ENCODE measurements at places on chromosomes 12 and 14.

GRCh38 chr12:71655495-71655894, 8.2 kb downstream of the ZFC3H1 start:
- DNase-seq: no peak

- no peak for DNase-seq
Measured at GRCh38 chr12:122866379-122866778, 29.5 kb downstream of the VPS37B start.

- no peak for DNase-seq
Measured at GRCh38 chr12:116333402-116333801, 55.9 kb upstream of the MED13L start.

GRCh38 chr14:59313144-59313651, 124.7 kb downstream of the DAAM1 start:
- no peak for DNase-seq

- no peak for DNase-seq
Measured at GRCh38 chr12:58000499-58000898, 59.1 kb downstream of the ATP23 start.

- DNase-seq: no peak
Measured at GRCh38 chr12:18217966-18218365, 43.4 kb upstream of the PIK3C2G start.

- DNase-seq: no peak
Measured at GRCh38 chr14:22820731-22821130, 5.5 kb upstream of the SLC7A7 start.

DNA sequence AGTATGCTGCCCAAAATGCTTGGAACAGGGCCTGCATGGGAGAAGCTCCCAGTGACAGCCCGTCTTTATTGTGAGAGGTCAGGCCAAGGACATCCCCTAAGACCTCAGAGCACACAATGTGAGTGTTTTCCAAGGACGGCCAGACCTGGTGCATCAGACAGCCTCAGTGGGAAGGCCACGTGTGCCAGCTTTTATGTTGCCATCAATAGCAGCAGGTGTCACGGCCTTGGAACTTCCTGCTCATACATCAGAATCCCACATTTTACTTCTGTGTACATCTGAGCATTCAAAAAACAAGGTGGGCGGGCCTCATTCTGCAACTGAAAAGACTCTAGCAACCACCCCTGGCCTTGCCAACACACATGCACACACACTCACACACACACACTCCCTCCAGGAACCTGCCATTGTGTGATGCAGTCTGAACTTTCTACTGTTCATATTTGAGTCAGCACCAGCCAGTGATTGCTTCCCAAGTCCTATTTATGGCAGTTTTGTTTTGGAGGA, 753.1 kb upstream of the TBX3 start:
- no peak for DNase-seq

DNA sequence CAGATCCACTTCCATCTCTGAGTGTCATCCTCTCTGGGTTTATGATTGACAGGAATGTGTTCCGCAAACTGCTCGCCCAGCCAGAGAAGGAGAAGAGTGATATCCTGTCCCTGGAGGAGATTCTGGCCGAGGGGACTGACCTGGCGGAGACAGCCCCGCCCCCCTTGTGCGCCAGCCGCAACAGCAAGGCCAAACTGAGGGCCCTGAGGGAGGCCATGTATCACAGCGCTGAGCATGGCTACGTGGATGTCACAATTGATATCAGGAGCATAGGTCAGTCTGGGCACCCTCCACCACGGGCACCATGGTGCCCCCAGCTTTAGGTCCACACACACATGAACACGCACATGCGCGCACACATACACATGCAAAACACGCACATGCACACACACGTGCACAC, 67.5 kb upstream of the PWP1 start:
- DNase-seq: no peak

- DNase-seq: no peak
Measured at GRCh38 chr14:102760496-102761193, 16.6 kb upstream of the TRAF3 start.

DNA sequence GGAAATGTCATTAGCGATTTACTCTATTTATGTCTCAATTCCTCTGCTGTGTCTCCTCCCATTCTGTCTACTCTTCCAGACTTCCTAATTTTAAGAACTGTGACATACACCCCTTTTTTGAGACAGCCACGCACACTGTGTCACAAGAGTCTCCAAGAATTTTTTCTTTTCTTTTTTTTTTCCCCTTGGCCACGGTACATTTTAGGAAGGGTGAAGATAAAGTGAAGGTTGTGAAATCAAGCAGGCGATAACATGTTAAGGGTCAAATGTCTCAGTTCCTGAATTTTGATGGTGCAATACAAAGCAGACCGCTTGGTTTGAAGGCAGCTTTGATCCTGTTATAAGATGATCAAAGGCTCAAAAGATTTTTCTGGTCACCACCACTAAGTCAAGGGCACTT, 4.3 kb downstream of the OLR1 start:
- DNase-seq: no peak

- peak; percentile 85 for DNase-seq
Measured at GRCh38 chr12:100375038-100375735, 18.3 kb downstream of the SLC17A8 start.

GRCh38 chr14:103362780-103363179, 22.4 kb upstream of the MARK3 start:
- no peak for DNase-seq

GRCh38 chr14:104863131-104863862, 1.8 kb upstream of the CEP170B start:
- DNase-seq: peak; percentile 13

DNA sequence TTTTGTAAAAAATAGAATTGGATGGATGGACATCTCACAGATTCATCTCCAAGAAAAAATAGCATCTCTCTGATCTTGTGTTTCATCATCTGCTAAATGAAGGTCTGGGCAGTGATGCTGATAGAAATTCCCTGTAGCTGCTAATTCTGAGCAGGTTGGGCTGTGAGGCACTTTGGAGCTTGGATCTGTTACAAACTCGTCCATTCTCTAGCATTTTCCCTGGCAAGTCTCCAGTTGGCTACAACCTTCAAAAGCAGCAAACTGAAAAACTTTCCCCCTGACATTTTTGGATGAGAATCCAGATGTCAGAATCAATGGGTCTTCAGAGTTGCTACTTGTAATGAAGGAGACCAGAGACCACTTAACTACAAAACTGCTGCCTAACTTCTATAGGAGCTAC, 72.7 kb downstream of the TPH2 start:
- DNase-seq: no peak

GRCh38 chr14:98325761-98326160, 946.2 kb downstream of the BCL11B start:
- DNase-seq: no peak

DNA sequence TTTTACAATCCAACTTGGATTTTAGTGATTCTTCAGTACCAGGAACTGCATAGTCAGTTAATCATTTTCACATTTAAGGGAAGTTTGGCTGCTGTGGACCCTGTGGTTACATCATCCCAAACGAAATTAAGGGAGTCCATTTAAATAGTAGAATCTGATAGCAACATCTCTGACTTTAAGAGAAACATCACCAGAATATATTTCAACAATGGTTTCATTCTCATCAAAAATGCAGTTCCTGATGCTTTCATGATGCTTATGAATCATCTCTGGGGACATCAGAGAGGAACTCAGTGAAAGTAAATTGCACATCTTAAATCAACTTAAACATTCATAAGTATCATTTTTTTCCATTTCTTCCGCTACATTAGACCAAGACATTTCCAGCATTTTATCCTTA, 1170.7 kb downstream of the FSCB start:
- DNase-seq: no peak

DNA sequence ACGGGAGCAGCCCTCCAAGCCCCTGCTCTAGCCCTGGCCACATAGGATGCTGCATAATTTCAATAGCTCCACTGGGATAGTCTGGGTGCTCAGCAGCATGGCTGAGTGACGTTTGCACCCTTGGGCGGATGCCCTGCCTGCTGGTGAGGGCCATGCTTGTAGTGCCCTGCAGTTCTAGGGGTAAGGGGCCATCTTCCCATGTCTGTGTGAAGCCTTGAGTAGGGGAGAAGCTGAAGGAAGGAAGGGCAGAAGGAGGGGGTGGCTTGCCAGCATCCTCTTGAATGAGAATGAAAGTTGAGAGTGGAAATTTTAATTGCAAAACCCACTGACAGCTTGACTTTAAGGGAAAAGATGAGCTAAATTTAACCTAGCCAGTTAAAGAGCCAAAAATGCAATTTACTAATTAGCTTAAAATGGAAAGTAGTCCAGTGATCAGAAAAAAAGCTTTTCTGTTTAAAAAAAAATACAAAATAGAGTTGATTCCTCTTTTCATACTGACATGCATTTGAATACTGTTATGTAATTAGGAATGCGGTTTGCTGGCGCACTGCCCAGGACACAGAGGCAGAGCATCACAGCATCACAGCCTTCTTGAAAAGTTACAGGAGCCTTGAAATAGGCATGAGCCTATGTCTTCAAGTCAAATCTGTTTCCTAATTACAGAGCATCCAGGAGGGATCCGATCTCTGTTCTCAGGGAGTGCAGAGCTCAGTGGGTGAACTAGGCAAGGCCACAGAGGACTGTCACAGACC, 18.5 kb upstream of the EML1 start:
- peak; percentile 79 for DNase-seq

DNA sequence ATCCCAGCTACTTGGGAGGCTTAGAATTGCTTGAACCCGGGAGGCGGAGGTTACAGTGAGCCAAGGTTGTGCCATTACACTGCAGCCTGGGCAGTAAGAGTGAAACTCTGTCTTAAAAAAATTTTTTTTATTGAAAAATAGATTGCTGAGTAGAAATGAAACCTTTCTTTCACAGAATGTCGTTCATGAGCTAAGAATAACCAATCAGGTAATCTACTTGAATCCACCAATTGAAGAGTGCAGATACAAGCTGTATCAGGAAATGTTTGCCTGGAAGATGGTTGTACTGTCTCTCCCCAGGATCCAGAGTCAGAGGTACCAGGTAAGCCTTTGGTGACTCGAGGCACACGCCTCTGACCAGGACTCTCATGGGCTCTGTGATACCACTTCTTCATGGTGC, 27.0 kb downstream of the DYNC1H1 start:
- DNase-seq: no peak

DNA sequence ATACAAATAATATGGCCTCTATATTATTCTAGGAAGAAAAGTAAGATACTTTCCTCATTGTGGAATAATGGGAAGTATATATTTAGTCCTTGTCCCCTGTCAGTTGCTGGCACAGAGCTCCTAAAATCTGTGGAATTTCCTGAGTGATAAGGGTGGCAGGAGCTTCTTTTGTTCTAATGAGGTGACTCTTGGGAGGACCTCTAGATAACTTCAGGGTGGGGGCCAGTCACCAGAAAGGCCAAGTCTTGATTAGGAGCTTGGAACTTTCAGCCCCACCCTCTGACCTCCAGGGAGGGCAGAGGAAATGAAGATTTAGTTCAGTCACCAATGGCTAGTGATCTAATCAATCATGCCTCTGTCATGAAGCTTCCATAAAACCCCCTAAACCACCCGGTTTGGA, 179.9 kb upstream of the PRICKLE1 start:
- DNase-seq: no peak

DNA sequence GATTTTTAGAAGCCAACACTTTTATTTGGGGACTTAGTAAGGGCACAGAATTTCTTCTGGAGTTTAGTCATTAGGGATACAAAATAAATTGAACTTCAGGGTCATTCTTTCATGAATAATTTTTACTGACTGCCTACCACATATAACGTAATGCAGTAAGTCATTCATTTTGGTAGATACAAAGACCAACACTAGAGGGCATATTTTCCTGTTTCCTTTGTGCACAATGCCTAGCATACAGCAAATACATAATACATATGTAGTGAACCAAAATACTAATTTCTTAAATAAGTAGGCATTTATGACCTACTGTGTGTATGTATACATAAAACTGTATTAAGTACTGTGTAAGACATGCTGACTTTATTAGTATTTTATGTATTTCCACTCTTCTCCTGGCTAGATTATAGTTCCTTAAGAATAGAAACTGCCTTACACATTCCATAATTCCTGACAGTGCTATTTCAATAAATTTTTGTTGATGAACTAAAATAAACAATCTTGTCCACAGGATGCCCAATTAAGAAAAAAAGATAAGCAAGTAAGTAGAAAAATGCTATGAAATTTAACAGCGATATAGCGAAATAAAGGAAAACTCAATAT, 47.9 kb downstream of the PPP1R12A start:
- DNase-seq: no peak

GRCh38 chr12:83805156-83805772, 1107.3 kb downstream of the SLC6A15 start:
- no peak for DNase-seq

DNA sequence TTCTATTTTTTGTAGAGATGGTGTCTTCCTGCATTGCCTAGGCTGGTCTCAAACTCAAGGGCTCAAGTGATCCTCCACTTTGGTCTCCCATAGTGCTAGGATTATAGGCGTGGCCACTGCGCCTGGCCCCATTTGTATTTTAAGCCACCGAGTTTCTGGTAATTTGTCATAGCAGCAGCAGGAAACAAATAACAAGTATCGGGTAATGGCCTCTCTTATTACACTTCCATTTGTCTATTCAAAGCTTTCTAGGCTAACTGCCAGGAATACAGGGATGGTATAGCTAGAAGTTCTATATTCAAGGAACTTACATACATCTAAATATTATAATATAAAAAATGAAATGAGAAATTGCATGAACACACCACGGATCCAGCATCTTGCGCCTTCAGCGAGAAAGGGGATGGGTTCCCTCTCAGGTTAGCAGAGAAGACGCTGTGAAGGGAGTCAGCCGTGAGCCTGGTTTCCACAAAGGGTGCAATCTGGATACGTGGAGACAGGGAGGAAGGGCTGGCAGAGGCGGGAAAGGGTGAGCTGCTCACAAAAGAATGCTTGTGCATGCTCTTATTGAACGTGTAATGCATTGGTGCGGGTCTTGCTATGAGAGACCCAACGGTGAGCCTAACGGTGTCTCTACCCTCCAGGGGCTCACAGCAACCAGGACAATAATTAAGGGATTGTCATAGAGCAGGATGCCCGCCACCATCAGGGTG, 9.5 kb downstream of the BDKRB1 start:
- no peak for DNase-seq

DNA sequence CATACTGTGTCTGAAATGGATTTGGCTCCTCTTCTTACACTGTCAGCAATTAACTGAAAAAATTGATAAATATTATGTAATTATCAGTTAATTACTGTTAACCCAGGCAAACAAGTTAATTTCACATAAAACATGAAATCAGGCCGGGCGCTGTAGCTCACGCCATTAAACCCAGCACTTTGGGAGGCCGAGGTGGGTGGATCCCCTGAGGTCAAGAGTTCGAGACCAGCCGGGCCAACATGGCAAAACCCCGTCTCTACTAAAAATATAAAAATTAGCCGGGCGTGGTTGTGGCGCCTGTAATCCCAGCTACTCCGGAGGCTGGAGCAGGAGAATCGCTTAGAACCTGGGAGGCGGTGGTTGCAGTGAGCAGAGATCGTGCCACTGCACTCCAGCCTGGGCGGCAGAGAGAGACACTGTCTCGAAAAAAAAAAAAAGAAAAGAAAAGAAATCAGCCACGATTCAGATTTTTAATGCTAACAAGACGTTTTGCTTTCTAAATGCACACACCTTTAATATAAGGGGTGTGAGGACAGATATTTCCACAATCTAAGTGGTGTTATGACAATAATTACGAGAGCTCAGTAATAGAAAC, 473 bp upstream of the TMEM19 start:
- DNase-seq: no peak
